NCI-H1694 treated with DMSO at 0.1 percent for 48 hours (cell line): ENCODE measurements at places on chromosomes 1 and 21.

DNA sequence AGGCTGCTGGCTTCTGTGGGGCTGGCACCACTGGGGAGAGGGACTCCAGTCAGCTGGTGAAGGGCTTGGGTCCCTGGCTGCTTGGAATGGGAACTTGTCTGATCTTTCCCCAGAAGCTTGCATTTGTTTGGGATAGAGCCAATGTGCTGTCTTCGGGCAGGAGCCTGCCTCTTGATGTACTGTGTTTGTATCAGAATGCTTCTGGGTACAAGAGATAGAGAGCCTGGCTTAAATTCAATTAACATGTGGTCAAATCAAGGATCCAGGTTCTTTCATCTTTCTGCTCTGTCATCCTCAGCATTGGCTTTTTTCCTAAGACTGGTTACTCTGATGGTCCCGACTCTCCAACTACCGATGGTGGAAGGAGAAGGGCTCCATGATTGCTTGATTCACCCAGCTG is 16.0 kb upstream of the PROK1 start:
- DNase-seq, result no peak

DNA sequence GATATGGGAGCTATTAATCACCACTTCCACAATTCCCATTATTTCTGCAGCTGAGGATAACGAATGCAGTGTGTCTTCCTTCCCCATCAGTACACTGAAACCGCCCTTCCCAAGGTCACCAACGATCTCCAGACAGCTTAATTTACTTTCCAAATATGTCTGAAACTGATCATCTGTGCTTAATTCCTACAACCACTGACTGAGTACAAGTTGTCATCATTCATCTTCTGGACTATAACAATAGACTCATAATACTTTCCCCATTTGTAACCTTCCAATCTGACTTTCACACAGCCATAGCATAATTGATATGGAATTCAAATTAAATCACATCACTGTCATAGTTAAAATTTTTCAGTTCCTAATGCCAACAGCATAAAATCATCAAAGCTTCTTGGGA is 17.4 kb downstream of the DNM3 start:
- DNase-seq, result no peak

GRCh38 chr1:14880456-14881316 is 272.9 kb upstream of the TMEM51 start:
- no peak for DNase-seq

DNA sequence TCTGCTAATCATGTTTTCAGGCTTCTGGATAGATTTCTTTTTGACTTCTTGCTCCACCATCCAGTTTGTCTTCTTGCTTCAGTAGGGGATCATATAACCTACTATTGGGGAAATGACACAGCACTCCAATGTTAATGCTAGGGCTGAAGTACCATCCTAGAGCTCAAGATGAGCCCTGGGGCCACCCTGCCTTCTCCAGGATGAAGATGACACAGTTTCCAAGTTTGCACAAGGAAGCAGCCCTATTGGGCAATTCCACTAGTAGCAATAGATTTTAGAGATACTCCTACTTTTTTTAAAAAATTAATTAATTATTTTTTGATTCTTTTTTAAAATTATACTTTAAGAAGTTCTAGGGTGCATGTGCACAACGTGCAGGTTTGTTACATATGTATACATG is 11.3 kb upstream of the KLF18 start:
- DNase-seq, result no peak

DNA sequence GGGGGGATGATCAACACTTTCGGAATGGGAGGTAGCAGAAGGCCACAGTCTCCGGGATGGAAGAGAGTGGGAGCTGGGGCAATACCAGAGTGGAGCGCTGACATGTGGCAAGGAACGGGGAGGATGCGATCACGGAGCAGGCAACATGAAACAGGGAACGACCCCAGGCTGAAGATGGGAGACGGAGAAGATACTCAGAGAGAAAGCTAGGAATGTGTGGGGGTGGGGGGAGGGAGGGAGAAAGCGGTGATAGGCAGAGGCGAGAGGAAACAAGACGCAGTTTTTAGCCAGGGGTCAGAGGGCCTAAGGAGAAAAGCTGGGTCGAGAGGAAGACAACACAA is 577 bp downstream of the RAB3GAP2 start:
- no peak for DNase-seq

DNA sequence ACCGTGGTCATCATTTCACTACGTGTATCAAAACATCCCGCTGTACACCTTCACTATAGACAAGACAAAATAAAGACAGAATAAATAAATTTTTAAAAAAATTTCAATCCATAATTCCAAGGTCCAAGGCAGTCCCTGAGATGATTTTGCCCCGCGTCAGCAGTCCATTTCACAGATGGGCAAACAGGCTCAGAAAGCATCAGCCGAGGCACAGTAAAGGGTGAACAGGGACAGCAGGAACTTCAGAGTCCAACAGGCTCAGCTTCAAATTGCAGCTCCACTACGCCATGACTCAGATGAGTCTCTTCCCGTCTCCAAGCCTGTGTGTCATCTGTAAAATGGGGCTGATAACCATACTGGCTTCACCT is 15.0 kb downstream of the MATN1 start:
- no peak for DNase-seq

DNA sequence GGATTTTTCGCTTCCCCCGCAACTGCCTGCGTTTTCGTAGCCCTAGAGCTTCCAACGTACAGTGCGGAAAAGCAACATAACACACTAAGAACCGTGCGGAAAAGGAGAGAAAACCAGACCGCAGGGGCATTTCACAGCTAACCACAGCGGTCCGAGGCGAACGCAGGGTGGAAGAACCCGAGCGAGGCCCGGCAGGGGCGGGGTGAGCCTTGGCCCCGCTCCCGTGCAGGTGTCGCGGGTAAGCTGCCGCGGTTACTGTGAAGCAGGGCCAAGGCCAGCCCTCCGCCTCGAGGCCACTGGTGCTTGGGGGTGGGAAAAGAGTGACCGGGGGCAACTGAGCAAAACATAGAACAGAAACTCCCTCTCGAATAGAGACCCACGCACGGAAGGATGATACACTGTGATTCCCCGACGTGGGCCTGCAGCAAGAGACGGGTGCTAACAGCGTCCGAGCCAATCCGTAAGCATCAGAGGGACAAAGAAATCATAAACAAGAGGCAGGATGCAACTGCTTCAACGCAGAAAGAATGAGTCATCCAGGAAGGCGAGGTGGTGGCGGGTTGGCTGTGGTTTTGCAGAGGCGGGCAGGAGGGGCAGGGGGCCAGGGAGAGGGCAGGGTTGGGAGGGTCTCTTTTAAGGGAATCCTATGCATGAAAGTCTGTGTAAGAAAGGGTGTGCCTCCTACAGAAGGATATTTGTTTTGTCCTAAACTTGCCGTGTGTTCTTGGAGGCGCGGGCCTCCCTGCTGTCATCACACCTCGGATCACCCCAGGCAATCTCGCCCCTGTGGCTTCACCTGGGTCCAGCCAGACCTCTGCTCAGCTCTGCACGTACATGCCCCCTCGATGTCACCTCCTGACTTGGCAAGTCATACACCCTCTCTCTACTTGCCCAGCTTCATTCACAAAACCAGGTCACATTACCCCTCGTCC is 7.3 kb downstream of the GNG4 start:
- no peak for DNase-seq
